ENCODE measurements at places on chromosomes 6 and 20. TPM values are rescaled to one million over a fixed set of nuclear protein-coding genes. Genes with fewer than 3 reads are reported as not detected.

DNA sequence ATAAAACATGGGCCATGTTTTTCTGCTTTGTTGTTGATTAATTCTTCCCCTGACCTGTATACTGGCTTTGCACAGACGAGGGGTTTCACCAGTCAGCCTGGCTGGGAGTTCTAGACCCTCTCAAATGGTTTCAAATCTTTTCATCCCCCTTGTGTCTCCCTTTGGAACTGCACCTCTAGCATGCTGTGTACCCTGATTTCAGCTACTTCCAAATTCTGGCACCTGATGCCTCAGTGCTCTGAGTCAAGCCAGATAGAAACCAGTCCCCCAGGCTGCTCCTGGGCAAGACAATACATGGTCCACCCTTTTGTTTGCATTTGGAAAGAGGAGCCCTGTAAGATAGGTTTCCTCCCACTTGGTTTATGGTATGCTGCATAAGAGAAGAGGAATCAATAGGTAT, 290.2 kb downstream of the BTBD3 start:
- no peaks in the 10 kb centered on the region for H3K36me3 ChIP-seq
- H3K27ac ChIP-seq = no peak overlapping the region
- DNase-seq = no peak
- no peaks in the 10 kb centered on the region for H3K4me1 ChIP-seq

DNA sequence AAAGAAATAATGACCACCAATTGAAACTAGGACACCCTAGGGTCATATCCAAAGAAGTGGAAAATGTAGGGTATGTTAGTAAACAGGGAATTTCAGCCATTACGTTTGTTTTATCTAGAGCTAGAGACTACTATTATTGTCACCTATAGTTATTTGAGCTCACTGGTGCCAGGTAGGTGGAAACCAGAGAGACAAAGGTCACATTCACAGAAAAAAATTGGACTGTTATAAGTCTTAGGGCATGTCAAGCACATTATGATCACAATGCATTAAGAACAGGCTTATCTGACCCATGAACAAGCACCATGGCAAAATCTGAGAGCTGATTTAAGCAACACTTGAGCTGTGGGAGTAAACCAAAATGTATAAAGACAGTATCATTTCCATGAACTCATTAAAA, 530.1 kb upstream of the CITED2 start:
- no peak overlapping the region for H3K4me3 ChIP-seq
- H3K4me1 ChIP-seq = no peaks in the 10 kb centered on the region
- no peaks in the 10 kb centered on the region for H3K36me3 ChIP-seq
- no peaks in the 10 kb centered on the region for H3K27me3 ChIP-seq

DNA sequence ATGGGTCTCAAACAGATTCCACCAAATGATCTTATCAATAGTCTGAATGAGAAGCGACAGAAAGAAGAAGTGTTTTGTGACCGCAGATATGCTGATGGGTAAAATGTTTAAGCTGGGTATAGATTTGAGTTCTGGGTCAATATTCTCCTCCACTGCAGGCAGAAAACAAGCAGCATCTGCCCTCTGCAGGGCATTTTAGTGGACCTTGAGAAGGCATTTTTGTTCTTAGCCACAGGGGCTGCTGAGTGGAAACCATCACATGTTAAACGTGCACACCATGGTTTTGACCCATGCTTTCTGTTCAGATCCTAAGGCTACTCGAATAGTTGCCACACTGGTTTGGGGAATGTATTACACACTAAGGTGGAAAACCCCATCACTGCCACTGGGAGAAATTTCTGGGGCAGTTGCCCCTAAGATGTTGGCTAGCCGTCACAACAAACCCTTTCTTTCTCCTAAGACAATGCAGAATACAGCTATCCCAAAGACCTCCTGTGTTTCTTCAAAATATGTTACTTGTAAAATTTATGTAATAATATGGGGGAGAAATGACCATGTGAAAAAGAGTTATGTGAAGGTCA, 5.5 kb downstream of the POU3F2 start:
- no peak overlapping the region for H3K27ac ChIP-seq
- peaks cover 28% of the 10 kb centered on the region for H3K4me1 ChIP-seq
- DNase-seq = no peak
- no peak overlapping the region for H3K4me3 ChIP-seq
- peaks cover 59% of the 10 kb centered on the region for H3K27me3 ChIP-seq

- H3K27ac ChIP-seq = no peak overlapping the region
- no peaks in the 10 kb centered on the region for H3K4me1 ChIP-seq
- DNase-seq = no peak
- no peaks in the 10 kb centered on the region for H3K36me3 ChIP-seq
- H3K27me3 ChIP-seq = no peaks in the 10 kb centered on the region
These were observed 141.1 kb upstream of the GGTLC1 start for GRCh38 chr20:24129641-24130040.

DNA sequence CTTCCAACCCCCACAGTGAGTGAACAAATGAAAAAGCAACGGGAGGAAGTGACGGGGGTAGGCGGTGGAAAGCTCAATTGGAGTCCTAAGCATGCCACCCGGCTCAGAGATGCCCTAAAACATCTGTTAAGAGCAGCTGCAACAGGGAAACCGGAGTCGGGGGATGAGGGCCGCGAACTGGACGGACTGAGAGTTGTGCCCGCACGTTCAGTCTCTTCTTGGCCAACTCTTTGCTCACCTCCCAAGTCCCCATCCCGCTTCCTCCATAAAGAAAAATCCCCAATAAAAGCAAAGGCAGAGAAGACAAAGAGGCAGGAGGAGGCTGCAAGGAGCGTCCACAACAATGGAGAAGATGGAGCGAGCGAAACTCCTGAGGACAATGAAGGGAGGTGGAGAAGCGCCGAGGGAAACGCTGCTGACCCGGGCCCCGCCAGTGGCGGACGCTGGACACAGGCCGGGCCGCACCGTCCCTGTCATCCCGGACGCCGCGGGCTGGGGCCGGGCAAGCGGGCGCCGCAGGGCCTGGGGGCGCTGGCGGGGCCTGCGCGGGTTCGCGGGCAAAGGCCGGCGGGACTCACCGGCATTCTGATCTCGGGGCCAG, 600 bp downstream of the SEC63 start:
- H3K4me3 ChIP-seq = peak overlapping the region; percentile 82
- peak; percentile 51 for DNase-seq
- peaks cover 22% of the 10 kb centered on the region for H3K4me1 ChIP-seq
- H3K36me3 ChIP-seq = no peaks in the 10 kb centered on the region
- H3K27ac ChIP-seq = peak overlapping the region; percentile 57

DNA sequence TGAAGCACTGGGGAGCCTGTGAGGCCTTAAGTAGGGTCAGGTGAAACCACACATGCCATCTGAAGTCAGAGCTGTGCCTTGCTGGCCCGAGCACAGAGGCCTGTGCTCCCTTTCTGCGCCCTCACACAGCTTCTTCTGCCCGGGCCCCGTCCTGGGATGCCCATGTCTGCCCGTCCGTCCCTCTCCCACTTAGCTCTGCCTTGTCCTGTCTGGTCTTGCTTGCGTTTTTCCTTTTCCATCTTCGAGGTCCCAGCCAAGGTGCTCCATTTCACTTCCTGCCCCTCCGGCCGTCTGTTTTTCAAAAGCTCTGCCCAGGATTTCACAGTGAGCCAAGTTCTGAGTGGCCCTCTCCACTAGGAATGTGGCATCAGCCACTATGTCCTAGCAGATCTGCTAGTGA, 45.6 kb downstream of the PYGB start:
- H3K27me3 ChIP-seq = no peaks in the 10 kb centered on the region
- no peak overlapping the region for H3K4me3 ChIP-seq
- H3K36me3 ChIP-seq = peaks cover 27% of the 10 kb centered on the region
- H3K4me1 ChIP-seq = no peaks in the 10 kb centered on the region
- DNase-seq = no peak
- H3K27ac ChIP-seq = no peak overlapping the region

DNA sequence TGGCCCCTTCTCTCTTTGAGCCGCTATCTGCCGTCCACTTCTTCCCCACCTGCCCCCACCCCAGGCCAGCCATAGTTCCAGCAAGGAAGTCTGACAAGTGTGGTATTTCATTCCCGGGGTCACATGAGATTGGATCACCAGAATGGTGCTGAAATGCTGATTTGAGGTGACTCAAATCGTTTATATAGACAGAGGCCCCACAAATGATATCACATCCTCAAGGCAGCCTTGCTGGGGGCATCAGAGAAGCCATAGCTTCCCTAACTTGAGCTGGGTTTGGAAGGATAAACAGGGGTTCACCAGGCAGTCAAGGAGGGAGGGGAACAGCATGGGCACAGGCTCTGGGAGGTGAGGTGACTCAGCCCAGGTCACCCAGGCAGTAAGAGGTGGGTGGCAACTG, 9.9 kb downstream of the SDCBP2 start:
- no peak overlapping the region for H3K4me3 ChIP-seq
- no peaks in the 10 kb centered on the region for H3K36me3 ChIP-seq
- H3K27me3 ChIP-seq = no peaks in the 10 kb centered on the region
- no peaks in the 10 kb centered on the region for H3K4me1 ChIP-seq
- H3K27ac ChIP-seq = no peak overlapping the region
- no peak for DNase-seq

DNA sequence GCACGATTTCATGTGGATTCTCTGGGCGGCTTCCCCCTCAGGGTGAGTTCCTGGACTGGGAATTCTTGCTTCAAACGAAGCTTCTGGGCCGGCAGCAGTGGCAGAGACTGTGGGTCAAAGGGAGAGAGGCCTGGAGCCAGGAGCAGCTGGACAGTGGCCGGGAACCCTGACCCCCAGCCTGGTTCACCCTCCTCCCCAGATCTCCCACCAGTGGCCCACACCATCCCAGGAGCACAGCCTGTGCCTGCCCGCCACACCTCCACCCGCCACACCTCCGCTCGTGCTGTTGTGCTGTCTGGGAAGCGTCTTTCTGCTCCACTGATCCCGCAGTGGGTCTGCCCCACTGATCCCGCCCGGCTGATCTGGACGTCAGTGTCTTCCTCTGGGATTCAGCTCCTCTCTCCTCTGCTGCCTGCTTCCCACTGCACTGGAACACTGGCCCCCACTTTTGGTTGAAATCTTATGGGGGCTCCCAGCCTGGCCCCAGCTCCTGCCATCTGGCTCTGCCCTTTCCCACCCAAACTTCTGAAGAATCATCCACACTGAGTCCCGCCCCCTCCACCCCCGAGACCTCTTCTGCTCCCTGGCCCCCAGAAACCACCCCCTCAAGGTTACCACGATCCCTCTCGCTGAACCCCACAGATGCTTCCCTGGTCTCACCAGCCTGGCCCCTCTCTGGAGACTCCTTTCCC, 9.8 kb downstream of the ZBP1 start:
- DNase-seq = no peak
- H3K27me3 ChIP-seq = no peaks in the 10 kb centered on the region
- no peaks in the 10 kb centered on the region for H3K36me3 ChIP-seq
- no peak overlapping the region for H3K4me3 ChIP-seq

DNA sequence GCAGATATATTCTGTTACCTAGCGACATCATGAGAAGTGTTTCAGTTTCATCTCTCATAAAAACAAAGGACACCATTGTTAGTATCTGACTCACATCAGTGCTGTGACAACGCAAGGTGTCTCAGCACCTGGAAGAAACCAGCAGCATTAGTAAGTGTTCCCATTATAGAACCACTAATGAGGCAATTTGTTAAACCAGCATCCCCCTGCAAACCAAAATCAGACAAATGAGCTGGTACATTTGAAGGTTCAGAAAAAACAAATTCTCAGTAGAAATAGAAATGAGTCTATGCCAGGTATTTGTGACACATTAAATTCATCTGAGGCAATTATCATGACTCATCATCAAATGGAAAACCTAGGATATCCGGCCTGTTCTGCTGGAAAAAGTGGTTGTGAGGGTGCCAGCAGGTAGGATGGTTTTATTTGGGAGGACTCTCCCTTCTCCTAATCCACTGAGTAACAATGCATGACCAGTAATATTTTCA, 151.7 kb downstream of the TMEM200A start:
- H3K4me1 ChIP-seq = peaks cover 4% of the 10 kb centered on the region
- H3K4me3 ChIP-seq = no peak overlapping the region
- DNase-seq = no peak
- no peaks in the 10 kb centered on the region for H3K27me3 ChIP-seq
- H3K36me3 ChIP-seq = no peaks in the 10 kb centered on the region

Gene GHRH
- total RNA-seq = not detected

Gene ECT2L
- 0.06 TPM for total RNA-seq

Gene KHDC1L
- total RNA-seq = not detected

Data from T-cell (primary cell).